ENCODE measurements at places on chromosomes 2 and 18.

- DNase-seq: no peak
- no peak overlapping the region for H3K27ac ChIP-seq
- no peak overlapping the region for H3K4me3 ChIP-seq
These were observed 21.1 kb upstream of the GALNT5 start for GRCh38 chr2:157236404-157236803.

- no peaks in the 10 kb centered on the region for H3K4me1 ChIP-seq
- no peak for DNase-seq
- no peaks in the 10 kb centered on the region for H3K36me3 ChIP-seq
- H3K4me3 ChIP-seq: no peak overlapping the region
- no peaks in the 10 kb centered on the region for H3K27me3 ChIP-seq
These were observed 130.6 kb downstream of the RBMS1 start for GRCh38 chr2:160363055-160363454.

DNA sequence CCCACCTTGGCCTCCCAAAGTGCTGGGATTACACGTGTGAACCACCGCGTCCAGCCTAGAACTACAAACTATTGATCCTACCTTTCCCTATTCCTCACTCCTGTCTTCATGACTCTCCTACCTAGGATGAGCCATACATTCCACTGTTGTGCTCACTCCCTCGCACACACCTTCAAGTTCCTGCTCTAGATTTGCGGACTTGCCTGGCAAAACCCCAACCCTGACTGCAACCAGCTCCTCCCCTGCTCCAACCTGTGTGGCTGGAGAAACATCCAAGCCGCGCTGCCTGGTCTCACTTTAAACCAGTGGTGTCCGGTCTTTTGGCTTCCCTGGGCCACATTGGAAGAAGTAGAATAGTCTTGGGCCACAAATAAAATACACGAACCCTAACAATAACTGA, 5.0 kb upstream of the DNPEP start:
- H3K27me3 ChIP-seq: no peaks in the 10 kb centered on the region
- no peak overlapping the region for H3K27ac ChIP-seq
- peaks cover 7% of the 10 kb centered on the region for H3K4me1 ChIP-seq
- no peaks in the 10 kb centered on the region for H3K36me3 ChIP-seq
- DNase-seq: no peak

DNA sequence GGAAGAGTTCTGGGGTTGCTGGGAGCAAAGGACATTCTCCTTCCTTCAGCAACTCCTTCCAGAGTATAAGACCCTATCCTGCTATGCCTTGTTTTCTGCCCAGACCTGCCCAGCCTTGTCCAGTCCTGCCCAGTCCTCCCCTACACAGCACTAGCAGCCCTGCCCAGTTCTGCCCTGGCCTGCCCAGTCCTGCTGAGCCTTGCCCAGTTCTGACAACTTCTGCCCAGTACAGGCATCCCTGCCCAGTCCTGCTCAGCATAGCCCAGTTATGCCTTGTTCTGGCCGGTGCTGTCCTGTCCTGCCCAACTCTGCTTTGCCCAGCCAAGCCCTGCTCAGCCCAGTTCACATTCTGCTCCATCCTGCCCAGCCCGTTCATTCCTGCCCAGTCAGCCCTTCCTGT, 44.9 kb upstream of the ALK start:
- no peaks in the 10 kb centered on the region for H3K4me1 ChIP-seq
- no peak for DNase-seq
- H3K36me3 ChIP-seq: no peaks in the 10 kb centered on the region
- H3K27me3 ChIP-seq: no peaks in the 10 kb centered on the region

GRCh38 chr18:47206945-47207637, 30.9 kb upstream of the IER3IP1 start:
- H3K36me3 ChIP-seq: no peaks in the 10 kb centered on the region
- H3K4me3 ChIP-seq: no peak overlapping the region
- H3K27me3 ChIP-seq: no peaks in the 10 kb centered on the region

DNA sequence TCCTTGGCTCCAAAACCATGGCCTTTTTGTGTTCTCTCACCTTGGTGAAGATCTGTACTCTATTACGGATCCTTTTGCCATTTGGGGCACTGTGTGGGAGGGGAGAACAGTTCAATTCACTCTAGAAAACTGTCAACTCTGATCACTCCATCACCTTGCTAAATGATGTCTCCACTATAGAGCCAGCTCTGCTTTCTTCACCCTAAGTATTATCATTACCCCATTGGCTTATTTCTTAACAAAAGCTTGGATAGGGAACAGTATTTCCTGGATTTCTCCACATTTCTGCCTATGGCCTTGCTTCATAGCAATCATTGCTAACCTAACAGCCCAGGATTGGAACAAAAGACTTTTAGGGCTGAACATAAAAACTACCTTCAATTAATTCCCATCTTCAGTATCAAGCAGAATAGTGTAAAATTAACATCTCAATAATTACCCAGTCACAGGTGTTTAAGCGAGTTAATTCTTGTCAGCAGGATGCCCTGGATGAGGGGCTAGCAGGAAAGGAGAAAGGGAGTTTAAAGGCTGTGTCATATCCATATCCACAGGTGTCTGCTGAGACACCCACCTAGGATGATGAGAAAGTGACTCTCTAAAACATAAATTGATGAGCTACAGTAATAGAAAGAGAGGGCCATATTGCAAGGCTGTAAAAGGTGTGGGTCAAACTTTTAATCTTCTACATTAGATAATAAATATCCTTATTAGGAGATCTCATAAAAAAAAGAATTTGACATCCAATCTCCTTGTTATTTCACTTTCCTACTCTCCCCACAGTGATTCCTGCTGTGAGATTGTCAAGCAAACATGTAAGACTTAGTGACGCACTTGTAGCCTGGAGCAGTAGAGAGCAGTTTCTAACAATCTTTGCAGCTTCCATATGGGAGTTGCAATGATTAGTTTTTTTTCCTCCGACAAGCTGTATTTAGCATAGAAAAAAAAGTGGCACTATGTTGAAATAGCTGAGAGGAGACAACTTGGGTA, 589.5 kb upstream of the NXPH2 start:
- no peaks in the 10 kb centered on the region for H3K36me3 ChIP-seq
- no peak overlapping the region for H3K27ac ChIP-seq
- no peaks in the 10 kb centered on the region for H3K4me1 ChIP-seq
- H3K27me3 ChIP-seq: no peaks in the 10 kb centered on the region
- DNase-seq: no peak

DNA sequence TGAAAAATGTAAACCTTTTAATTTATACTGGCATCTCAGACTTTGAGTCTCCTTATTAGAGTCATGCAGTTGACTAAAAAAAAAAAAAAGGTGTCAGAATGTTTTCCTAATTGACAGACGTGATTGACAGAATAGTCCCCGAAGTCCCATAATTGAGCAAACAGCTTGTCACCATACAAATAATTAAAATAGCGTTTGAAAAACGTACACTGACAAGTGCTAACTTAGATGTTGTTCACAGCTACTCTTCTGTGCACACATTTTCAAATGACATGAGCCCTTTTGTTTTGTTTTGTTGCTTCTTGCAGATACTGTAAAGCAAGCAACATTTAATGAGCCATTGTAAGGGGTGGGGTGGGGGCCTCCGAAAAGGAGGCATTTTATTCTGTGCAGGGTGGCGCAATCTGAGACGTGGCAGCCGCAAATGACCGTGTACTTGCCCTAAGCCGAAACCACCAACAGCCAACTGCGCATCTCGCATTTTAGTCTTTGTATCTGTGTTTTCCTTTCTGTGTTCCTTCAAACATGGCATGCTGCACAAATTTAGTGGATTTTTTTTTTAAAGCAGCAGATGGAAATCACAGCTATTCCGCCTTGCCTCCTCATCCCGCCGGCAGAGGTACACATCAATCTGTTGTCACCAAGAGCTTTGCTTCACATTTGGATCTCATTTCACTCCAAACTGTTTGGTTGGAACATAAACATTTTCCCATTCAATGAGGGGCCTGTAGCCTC, 52.4 kb downstream of the LPIN1 start:
- H3K27ac ChIP-seq: no peak overlapping the region
- H3K27me3 ChIP-seq: no peaks in the 10 kb centered on the region
- H3K4me3 ChIP-seq: no peak overlapping the region
- no peaks in the 10 kb centered on the region for H3K4me1 ChIP-seq
- no peak for DNase-seq

GRCh38 chr18:79516441-79516931, 120.8 kb downstream of the NFATC1 start:
- H3K4me3 ChIP-seq: no peak overlapping the region
- H3K27ac ChIP-seq: peak overlapping the region; percentile 59

DNA sequence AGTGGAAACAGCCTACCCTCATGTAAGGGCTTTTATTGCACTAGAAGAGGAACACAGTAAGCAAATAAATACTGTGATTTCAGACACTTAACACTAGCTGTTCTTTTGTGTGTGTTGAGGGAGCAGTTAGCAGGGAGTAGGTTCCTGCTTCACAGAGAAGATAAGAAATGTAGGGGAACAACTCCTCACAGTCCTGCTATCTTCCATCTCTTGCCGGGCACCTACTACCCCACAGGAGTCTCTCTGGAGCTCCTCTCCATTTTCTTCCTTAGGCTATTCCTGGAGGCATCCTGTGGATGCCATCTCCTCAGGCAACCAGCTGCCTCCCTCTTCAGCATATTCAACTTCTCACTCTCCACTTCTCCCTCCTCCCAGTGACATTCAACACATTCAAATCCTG, 145.0 kb downstream of the SRBD1 start:
- H3K4me1 ChIP-seq: no peaks in the 10 kb centered on the region
- H3K27ac ChIP-seq: no peak overlapping the region
- no peak for DNase-seq

Measured in Peyer's patch (tissue), 4 donors.